ENCODE measurements at places on chromosomes 3 and 15.

DNA sequence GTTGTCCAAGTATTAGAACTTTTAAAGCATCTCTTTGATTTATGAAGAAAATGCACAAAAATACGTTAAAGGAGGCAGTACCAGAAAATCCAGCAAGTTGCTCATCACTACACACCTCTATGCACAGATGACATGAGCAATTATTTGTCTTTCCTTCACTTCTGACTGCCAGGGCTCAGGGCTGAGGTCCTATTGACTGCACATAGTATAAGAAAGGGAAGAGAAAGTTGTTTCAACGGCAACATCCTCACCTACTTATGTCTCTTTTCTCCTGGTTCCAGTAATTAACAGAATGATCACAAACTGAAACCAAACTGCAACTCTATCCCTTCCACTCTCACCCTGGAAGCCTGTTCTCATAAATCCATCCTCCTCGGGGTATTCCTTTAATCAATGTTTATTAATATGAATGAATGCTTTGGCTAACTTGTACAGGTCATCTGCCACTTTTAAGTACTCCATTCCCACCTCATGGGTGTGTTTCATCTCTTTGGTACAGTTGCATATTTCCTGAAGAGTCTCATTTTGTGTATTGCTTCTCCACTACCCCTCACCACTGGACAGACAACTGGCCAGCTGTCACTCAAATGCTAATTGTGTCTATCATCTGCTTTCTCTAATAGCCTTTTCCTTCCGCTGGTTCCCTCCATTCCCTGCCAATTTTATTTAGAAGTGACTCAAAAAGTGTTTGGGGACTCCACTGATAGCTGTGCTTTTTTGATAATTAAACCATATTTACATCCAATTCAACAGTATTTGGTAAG, 34.5 kb downstream of the RAB27A start:
- peak; percentile 37 for DNase-seq

- no peak for DNase-seq
Measured at GRCh38 chr15:31272558-31273257, 53.9 kb upstream of the KLF13 start.

- DNase-seq: no peak
Measured at GRCh38 chr3:58608648-58609047, 31.5 kb upstream of the FAM107A start.

DNA sequence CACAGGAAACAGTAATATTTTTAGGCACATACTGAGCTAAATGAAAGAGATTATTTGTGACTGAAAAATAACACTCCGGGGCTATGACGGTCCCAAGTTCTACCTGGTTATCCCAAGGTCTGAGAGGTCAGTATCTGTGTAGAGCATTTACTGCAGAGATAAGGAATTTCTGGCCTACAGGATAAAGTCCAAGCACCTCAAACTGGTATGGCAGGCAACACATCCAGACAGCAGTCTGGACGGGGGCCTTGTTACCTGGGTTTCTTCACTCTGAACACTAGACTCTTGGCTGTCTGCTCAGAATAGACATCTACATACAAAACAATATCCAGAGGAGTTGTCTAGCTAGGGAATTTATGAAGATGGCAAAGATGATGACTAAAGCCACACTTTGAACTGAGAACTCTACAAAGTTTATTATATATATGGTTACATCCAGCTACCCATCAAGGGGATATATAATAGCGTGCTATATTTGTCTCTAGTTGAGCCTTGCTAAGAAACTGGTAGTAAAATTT, 42.0 kb upstream of the CLRN1 start:
- DNase-seq: no peak

DNA sequence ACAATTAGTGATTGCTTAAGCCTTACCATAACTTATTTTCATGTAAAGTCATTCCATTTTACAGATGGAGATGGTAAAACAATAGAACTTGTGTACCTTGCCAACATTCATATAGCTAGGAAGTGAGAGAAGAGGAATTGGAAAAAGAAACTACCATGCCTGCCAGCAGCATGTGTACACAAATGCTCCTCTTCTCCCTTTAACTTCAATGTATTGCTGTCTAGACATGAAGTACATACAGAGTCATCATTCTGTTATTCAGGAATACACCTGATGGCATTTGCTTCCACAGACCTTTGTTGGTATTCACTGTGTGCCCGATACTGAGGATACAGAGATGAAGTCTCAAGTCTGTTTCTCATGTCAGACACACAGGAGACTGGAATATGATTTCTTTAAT, 7.1 kb upstream of the TMEM207 start:
- DNase-seq: no peak

DNA sequence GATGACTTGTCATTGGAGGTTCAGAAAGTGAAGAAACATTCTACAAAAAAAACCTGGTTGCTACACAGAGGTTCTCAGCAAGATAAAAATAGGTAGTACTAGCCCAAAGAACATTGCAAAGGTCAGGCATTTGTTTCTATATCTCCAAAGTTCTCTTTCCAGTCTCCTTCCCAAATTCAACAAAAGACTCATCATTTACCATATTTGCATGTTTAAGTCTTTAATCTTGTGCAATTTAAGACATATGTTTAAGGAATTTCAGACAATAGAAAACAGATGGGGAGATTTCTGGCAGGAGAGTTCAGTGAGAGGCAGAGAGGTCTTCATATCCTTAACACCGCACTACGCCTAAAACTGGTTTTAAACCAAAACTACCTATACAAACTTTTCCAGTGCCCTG, 173.8 kb upstream of the THBS1 start:
- no peak for DNase-seq

DNA sequence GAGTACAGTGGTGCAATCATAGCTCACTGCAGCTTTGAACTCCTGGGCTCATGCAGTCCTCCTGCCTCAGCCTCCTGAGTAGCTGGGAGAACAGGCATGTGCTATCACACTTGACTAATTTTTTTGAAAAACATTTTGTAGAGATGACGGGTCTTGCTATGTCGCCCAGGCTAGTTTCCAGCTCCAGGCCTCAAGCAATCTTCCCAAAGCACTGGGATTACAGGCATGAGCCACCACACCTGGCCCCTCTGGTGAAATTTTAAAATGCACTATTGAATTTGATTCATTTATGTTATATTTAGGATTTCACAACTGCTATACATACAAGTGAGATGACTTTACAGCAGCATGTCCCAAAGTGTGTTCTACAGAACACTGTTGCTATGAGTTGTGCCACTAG, 50.8 kb upstream of the TPM1 start:
- no peak for DNase-seq

DNA sequence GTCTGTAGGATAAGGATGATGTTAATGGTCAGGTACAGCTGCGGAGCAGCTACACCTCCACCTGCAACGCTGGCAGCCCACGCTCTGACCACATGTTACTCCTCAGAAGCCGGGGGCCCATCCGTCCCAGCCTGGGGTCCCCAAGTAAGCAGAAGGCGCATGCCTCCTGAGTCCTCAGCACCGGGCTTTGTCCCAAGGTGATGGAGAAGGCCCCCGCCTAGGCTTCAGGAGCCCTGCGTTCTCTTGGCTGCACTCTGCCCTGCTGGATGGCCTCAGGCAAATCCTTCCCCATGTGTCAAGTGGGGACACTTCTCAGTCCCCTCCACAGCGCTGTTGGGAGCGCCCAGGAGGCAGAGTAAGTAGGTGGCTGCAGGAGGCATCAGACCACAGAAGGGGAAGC, 14.4 kb downstream of the STRA6 start:
- DNase-seq: no peak

- DNase-seq: no peak
Measured at GRCh38 chr3:122915300-122916055, 112.1 kb downstream of the SEMA5B start.

- no peak for DNase-seq
Measured at GRCh38 chr3:166634091-166634746, 745.9 kb downstream of the ZBBX start.

DNA sequence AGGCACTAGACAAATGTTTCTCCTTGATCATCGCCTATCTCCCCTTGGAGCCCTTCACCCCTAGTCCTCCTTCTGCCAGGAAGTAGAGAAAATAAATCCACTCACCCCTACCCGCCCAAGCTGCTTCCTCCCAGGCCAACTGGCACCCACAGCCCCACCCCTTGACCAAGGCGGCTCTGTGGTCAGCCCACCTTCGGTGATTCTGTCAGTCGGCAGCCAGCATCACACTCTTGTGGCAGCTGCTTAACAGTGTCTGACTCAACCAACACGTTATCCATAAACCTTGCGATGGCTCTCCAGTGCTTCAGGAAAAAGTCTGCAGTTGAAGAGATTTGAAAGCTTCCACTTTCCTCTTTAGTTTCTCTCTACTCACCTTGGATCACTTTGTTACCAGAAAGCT, 7.6 kb downstream of the SHF start:
- DNase-seq: no peak

- DNase-seq: no peak
Measured at GRCh38 chr15:57496946-57497869, 94.5 kb upstream of the MYZAP start.

GRCh38 chr3:109648027-109648426, 310.7 kb upstream of the DPPA4 start:
- no peak for DNase-seq

- DNase-seq: no peak
Measured at GRCh38 chr3:78347176-78347575, 1307.3 kb downstream of the ROBO2 start.

GRCh38 chr3:188091746-188092145, 62.2 kb upstream of the LPP start:
- DNase-seq: no peak

GRCh38 chr3:13838421-13838820, 41.5 kb downstream of the WNT7A start:
- no peak for DNase-seq

- no peak for DNase-seq
Measured at GRCh38 chr15:78996894-78997275, 52.0 kb upstream of the CTSH start.

- no peak for DNase-seq
Measured at GRCh38 chr3:108134555-108134880, 43.7 kb upstream of the CD47 start.

GRCh38 chr15:63414474-63415120, 33.0 kb upstream of the CA12 start:
- no peak for DNase-seq

DNA sequence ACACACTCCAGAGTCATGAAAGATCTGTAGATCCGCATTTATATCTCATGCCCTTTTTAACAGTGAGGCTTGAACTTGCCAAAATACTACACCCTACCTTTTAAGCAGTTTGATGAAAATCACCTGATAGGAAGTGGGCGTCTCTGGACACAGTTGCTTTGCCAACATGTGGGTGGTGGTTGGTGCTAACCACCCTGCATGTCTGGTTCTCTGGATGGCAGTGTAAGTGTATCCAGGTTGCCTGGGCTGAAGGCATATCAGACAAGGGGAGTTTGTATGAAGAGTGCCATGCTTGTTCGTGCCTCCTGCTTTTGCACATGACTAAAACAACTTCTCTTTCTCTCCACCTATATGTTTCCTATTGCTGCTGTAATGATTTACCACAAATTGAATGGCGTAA, 159.6 kb downstream of the GHSR start:
- no peak for DNase-seq

- DNase-seq: no peak
Measured at GRCh38 chr3:49466085-49466484, 4.0 kb upstream of the DAG1 start.

DNA sequence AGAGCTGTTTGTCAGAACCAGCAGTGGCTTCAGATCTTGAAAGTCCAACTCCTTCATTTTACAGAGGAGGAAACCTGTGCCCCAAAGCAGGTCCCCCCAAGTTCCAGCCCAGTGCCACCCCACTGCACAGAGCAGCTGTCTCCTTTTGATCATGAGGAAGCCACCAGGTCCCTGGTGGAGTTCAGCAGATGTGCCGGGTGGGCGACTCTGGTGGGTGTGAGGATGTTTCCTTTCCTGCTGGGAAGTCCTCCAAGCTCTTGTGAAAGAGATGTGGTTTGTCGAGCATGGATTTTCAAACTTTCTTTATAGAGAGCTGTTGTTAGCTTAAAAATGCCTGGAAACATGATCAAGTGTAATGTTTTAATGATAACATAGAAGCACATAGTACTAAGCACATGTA, 52.0 kb downstream of the SMAD3 start:
- no peak for DNase-seq

GRCh38 chr3:16927485-16927884, 42.7 kb downstream of the PLCL2 start:
- peak; percentile 68 for DNase-seq

DNA sequence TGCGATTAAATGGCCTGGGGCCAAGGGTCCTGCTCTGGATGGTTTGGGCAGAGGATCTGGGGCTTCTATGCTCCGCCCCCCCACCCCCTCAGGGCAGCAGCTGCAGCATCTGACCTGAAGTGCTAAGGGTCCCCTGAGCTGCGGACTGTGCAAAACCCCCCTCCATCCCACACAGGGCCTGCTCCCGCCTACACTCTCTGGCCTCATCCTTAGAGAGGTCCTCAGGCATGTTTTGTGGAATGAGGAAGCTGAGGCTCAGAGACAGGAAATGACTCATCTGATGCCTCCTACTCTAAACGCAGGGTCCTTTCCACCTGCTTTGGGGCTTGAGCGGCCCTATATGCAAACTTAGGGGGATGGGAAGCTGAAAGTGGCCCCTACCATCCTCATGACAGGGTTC, 59.5 kb upstream of the CTSH start:
- DNase-seq: peak; percentile 88

DNA sequence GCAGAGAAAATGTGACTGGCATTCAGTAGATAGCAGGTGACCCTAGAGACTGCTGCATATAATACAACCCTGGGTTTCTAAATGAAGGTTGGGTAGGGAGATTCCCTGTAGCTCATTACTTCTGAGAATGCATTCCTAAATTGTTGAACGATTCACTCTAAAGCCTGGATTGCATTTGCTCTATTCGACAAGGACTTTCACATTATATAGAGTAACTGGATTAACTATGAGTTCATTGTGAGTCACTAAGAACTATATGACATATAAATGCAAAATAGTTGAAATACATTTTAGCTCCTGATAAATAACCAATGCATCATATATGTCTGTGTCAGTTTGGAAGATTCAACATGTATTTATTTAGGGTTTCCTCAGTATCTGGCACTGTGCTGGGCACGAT, 294.7 kb upstream of the CCDC54 start:
- no peak for DNase-seq

- DNase-seq: no peak
Measured at GRCh38 chr3:172194702-172195406, 155.5 kb downstream of the FNDC3B start.

Measured in GM12865 (cell line).